ENCODE measurements at places on chromosomes 1 and 21.

DNA sequence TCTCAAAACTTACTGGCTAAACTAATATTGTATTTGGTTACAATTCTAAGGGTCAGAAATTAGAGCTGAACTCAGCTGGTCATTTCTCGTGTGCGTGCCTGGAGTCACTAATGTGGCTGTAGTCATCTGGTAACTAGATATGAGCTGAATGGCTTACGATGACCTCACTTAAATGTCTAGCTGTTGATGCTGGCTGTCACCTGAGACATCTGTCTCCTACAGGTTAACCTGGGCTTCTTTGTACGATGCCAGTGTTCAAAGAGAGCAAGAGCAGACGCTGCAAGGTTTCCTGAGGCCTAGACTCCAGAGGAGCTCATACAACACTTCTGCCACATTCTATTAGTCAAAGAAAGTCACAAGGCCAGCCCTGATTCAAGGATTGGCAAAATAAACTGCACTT lies 17.1 kb upstream of the ALG6 start:
- no peak for DNase-seq

DNA sequence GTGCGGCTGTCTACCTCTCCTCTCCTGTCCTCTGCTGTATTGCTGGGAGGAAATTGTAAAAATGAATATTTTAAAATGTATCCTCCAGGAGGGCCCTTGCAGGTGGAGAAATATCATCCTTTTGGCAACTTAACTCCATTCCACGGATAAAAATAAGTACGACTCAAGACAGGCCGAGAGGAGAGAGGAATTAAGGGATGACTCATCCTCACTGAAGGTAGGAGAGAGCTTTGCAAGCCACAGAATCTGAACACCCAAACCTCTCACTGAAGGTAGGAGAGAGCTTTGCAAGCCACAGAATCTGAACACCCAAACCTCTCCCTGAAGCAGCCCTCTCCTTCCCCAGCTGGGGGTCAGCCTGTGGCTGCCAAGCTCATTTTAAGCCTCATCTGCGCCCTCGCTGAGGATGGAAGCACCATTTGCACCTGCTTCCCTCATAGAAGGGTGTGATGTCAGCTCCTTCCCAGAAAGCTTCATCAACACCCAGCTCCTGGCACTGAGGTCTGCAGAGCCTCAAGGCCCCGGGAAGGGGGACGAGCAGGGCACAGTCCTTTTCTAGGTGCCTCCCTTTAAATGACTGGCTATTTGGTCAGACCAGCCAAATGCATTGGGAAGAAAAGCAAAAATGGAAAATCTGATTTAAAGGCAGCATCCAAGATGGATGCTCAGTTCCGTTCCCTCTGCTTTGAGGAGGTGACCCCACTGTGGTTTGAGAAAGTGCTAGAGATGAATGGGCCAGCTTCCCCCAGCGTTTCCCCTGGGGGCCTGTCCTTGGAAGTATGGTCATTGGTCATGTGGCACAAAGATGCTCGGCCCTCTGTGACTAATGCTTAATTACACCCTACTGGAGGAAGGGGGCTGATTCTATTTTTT lies 12.9 kb upstream of the SELENON start:
- DNase-seq = no peak

- no peak for DNase-seq
Measured at GRCh38 chr1:155066777-155067176, 3.2 kb downstream of the EFNA4 start.

DNA sequence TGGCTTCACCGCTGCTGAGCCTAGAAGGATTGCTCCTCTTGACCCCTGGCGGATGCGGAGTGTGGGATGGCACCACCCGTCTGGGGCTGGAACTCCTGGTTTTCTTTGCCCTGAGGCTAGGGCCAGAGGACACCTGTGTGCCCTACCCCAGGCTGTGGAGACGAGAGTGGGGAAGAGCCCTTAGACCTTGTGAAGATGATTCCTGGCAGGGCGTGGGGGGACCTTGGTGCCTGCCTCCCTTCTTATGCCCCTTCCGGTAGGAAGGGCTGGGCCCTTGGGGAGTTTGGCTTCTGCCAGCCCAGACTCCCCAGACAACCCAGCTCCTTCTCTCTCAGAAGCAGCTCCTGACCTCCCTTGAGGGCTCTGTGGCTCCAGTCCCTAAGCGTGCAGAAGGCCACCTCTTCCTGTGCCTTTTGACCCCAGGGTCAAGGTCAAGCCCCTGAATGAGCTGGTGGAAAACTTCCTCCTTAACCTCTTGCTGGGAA lies 891 bp downstream of the RPS6KA1 start:
- no peak for DNase-seq

DNA sequence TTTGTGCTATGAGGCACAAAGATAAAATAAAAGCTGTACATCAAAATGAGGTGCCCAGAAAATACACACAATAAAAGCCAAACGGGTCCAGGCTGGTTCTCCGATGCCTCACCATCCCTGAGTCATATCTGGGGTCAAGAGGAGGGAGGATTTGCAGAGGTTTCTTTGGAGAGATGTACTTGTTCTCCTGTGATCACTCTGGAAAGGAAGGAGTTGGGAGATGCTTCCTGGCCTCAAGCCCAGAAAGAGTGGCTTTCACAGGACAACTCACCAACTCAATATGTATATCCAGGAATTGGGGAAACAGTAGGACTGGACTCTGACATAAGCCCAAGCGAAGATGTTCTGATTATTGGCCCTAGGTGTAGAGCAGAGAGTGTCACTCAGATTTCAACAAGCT lies 51.9 kb downstream of the DIPK1A start:
- DNase-seq = no peak

DNA sequence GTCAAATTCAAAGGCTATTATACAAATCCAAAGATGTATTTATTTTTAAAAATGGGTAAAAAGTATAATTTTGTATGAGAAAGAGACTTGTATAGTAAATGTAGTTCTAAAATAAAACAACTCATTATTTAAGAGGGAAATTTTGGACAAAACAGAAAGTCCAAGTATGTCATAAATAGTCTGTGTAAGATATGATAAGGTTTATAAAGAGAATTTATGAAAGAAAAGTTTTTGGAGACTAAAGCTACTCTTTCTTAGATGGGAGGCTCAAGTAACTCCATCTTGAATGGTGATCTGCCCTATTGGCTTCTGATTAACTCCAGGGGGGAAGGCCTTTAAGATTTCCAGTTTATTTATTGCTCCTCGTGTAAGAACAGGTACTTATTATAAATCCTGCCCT lies 14.7 kb upstream of the OR2T27 start:
- no peak for DNase-seq

GRCh38 chr1:50917138-50918137 lies 42.6 kb downstream of the FAF1 start:
- DNase-seq = no peak

DNA sequence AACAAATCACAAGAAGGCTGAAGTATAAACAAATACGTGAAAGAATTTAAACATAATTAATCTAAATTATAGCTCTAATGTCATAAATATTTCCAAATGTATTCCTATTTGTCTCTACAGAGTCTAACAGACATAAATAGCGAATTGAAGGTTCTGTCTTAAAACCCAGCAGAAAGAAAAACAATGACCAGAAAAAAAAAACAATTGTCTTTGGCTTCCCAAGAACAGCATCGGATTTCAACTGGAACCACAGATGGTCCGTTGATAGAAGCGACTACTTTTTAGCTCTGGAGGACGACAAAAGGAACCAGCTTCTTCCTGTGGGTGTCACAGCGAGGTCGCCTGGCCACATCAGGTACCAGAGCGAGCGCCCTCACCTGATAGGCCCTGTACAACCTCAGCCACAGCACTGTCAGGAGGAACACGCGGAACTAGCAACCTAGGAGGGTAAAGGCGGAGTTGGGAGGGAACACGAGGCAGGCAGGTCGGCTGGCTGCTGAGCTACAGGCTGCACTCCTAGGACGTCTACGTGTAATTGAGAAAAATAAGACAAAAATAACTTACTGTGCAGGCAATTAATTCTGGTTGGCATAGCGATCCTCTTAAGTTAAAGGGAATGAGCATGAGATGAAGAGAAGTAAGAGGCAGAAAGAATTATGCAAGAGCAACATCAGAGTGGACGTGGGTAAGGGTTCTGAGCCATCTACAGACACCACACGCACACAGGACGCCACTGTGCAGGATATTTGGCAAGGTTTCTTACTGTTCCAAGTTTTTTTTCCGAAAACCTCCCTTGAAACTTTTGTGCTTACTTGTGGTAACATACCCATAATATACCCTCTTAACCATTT lies 16.7 kb upstream of the PRDM15 start:
- peak; percentile 28 for DNase-seq

- no peak for DNase-seq
Measured at GRCh38 chr1:41870076-41870562, 48.6 kb downstream of the HIVEP3 start.

- no peak for DNase-seq
Measured at GRCh38 chr21:29164323-29164942, 34.0 kb downstream of the MAP3K7CL start.

DNA sequence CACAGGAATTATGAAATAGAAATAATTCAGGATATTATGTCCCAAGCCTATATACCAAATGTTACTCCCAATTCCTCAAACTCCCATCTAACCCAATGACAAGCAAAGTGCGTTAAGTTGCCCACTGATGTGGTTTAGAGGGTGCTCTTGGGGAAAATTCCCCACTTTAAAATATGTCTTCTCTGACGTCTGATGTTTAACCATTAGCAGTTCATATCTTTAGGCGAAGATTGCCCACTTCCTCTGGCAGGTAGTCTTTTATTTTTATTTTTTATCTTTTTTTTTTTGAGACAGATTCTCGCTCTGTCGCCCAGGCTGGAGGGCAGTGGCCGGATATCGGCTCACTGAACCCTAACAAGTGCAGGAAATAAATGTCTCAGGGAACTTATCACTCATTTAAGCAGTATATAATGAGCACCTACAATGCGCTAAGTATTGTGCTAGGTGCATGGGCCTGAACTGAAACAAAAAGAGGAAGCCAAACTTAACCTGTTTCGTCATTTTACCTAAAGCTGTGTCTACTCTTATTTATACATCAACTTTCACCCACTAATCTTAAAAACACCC lies 1.3 kb upstream of the LYST start:
- DNase-seq = peak; percentile 41
